ENCODE measurements at places on chromosomes 12 and 14.

DNA sequence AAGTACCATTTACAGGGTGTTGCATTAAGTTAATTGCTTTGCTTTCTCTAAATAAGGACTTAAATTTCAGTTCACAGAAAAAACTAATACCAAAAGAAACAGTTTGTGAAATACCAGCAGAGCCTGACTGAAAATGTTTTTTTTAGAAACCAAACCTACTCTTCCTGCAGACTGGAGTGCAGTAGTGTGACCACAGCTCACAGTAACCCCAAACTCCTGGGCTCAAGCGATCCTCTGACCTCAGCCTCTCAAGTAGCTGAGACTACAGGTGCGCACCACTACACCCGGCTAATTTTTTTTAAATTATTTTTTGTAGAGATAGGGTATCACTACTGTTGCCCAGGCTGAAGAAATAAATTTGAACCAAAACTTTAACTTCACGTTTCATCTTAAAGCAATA, 103.5 kb upstream of the PLEKHA5 start:
- DNase-seq: no peak

- no peak for DNase-seq
These were observed 1957.4 kb upstream of the SEL1L start for GRCh38 chr14:83491091-83491490.

GRCh38 chr14:29926701-29927375, 809 bp downstream of the PRKD1 start:
- DNase-seq: peak; percentile 46

GRCh38 chr12:86015026-86015425, 140.9 kb downstream of the NTS start:
- no peak for DNase-seq

DNA sequence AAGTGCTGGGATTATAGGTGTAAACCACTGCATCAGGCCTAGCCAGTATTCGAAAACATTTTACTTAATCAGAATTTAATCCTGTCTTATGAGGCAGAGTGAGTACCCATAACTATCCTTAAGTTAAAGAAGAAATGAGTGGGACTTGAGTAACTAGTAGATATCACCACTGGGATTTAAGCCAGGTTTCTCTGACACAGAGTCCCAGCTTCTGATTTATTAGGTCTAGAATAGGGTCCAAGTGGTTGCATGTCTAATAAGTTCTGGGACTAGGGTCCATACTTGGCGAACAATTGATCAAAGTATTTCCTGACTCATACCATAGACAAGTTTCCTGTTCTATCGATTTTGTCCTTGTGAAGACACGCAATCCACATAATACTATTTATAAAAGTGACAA, 18.9 kb downstream of the PTPRB start:
- DNase-seq: no peak

GRCh38 chr14:48454887-48455286, 779.5 kb upstream of the MDGA2 start:
- no peak for DNase-seq

DNA sequence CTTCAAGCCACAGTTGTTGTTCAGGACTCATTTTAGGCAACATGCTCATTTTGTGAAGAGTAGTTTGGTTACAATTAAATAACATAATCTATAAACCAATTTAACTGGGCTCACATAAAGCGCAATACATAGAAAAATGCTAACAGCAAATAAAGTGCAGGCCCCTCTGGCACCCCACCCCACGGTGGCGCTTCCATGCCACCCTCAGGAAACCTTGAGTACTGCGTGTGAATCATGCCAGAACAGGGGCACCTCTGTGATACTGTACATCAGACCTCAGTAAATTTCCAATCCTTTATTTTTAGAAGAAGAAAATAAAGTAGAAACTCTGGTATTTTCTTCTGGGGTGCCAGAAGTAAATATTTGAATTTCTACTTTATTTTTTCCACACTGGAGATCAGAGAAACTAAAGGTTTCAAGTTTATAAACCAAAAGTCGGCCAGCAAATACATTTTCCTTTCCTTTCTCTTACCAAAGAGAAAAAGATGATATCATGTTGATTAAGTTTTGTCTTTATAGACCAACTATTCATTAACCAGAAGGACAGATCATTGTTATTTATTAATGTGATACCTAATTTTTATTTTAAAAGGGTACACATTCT, 316.8 kb downstream of the PAWR start:
- DNase-seq: peak; percentile 12

GRCh38 chr14:25042362-25043299, 7.3 kb downstream of the STXBP6 start:
- DNase-seq: peak; percentile 1

DNA sequence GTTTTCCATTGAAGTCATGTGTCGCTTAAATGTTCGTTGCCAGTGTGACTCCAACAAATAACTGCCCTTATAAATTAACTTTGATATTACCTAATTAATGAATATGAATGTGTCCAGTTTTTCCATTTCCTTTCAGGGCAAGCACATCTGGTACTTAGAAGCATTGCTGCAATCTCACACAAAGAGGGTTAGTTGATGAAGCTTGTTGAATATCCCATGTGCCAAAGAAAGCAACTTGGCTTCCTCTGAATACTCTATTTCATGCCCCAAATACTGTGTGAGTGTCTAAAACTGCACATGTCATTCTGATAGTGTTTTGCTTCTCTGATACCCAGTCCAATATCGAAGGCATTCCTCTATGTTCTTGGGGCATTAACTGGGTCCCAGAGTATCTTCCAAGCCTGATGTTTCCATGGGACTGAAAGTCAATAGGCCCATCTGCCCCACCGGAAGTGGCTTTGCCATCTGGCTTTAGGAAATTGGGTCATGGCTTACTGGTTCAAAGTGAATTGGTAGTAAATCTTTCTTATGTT, 75.8 kb upstream of the CNTN1 start:
- no peak for DNase-seq
